ENCODE measurements at places on chromosomes 7 and 10. TPM values are rescaled to one million over a fixed set of nuclear protein-coding genes. Genes with fewer than 3 reads are reported as not detected.

DNA sequence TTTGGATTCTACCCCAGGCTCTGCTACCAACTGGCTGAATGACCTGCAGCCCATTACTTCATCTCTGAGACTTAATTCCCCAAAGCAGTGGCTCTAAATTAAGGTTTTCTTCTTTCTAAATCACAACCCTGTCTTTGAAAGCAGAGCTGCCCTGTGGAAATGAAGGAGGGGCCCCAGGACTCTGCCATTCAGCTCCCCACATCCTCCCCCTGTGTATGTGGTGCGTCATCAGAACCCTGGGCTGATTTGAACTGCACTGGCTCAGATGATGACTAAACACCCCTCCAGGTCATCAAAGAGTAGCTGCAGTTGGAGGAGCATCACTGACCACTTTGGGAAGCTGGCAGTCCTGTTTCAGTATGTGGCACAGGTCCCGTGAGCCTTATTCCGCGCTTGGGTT lies 46.6 kb downstream of the BPGM start:
- DNase-seq, result no peak

Gene RET
- total RNA-seq, result not detected

DNA sequence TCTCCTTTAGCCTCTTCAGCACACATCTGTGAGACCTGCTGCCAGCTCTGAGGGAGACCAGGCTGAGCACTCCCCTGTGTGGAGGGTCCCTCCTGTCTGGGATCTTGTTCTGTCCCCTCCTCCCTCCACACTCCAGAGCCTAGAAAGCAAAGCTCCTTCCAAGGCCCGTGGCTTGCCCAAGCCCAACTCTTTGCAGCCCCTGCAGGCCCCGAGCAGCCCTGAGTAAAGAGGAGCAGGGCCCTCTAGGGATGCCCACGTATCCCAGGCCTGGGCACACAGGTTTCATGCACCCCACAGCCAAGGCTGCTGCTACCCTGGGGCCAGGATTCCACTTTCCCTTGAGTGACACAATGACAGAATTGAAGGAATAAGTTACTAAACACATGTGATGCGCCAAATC lies 24.0 kb downstream of the COBL start:
- DNase-seq, result no peak

- no peak for DNase-seq
Observed at GRCh38 chr7:146129296-146129695, 12.7 kb downstream of the CNTNAP2 start.

- no peak for DNase-seq
Observed at GRCh38 chr7:25802057-25802456, 349.9 kb upstream of the NFE2L3 start.

Gene NEUROG3
- total RNA-seq, result not detected

Gene PDZD7
- 2.8 TPM for total RNA-seq
